ENCODE measurements at places on chromosomes 6 and 20. TPM values are rescaled to one million over a fixed set of nuclear protein-coding genes. Genes with fewer than 3 reads are reported as not detected.

- no peak for DNase-seq
Measured at GRCh38 chr6:166308033-166308768, at the start of gene PRR18. Gene PRR18, minus strand, starts transcription at chr6:166308392. Its CDS starts 250 bp downstream, at chr6:166308142.

DNA sequence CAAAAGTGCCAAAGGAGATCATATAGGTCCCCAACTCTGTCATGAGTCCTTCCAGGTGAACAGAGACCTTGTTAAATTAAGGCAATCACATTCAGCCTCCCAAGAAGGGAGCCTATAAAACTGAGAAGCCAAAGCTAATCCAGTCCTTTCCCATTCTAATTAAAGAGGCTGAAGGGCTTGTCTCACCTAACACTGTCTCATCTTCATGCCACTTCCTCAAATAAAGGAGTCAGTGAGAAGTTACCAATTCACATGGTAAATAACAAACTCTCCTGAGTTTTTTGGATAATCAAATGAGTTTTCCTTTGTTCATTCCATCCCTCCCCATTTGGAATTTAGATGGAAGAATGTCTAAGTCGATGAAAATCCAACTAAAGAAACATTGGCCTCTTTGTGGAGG is 242.8 kb downstream of the UST start:
- no peak for DNase-seq

GRCh38 chr20:3262566-3262965 is 23.6 kb upstream of the SLC4A11 start:
- DNase-seq = no peak

RWDD2A gene
- total RNA-seq = 1.7 TPM

GRCh38 chr6:57305761-57306160 is 11.7 kb upstream of the PRIM2 start:
- DNase-seq = no peak

TMEM217 gene
- 1.9 TPM for total RNA-seq

PDYN gene
- total RNA-seq = not detected

RRP36 gene
- total RNA-seq = 101 TPM

NSFL1C gene
- 99.1 TPM for total RNA-seq

OTOR gene
- not detected for total RNA-seq

DNA sequence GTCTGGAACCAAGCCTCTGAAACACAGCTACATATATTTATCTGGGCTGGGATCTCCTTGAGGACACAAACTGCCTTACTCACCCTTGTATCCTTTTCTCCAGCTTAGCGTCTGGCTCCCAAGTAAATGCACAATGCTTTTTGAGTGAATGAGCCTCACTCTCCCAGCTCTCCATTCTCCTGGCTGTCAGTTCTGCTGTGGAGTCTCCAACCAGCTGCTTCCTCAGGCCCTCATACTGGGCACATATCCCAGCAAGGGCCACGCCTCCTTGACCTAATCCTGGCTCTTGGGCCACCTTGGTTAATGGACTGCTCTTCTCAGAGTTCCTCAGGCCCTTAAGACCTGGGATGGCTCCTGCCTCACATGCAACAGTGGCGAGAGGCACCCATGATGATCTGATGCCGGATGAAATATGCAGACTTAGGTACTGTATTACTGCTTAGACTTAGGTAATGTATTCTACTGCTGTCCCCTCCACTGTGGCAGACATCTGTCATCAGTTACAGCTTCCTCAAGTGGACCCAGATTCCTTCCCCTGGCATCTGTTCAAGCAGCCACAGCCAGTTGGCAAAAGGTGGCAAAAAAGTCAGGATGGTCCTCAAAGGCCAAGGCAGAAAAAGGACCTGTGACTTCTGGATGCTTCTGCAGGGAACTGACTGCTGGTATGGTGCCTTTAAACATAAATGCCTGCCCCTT is 16.5 kb downstream of the SNHG17 start:
- no peak for DNase-seq

DNA sequence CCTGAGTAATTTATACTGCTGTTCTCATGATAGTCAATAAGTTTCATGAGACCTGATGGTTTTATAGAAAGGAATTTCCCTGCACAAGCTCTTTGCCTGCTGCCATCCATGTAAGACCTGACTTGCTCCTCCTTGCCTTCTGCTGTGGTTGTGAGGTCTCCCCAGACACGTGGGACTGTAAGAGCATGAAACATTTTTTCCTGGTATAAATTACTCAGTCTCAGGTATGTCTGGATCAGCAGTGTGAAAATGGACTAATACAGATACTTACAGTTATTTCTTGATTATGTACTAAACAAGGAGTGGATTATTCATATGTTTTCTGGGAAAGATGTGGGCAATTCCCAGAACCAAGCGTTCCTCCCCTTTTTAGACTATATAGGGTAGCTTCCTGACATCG is 1.9 kb upstream of the TRIM38 start:
- DNase-seq = no peak

GRCh38 chr6:6390849-6391602 is 70.6 kb upstream of the F13A1 start:
- DNase-seq = no peak

DNA sequence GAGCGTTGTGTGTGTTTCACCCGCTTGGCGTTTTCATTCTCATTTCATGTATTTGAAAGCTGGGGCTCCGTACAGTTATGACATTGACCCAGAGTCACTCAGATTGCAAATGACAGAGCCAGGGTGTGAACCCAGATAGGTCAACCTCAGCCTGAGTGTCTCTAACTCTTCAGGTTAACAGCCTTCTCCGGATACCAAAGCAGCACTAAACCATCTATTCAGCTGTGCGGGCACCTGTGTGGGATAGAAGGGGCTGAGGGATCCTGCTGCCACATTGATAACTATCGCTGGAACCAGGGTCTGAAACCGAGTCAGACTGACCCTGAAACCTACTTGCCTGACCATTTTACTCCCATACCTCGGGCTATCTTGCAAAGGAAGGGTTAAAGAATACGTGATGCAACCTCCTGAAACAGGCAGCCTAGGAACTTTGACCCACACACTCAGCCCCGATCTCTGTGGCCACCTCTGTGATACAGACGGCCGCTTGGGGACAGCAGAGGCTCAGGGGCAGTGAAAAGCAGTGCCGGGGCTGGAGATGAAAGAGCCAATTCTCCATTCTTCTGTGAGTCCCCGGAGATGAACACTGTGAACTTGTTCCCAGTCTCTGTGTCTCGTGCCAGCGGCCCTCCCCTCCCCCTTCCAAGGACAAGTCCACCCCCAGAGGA is 233.5 kb upstream of the QKI start:
- peak; percentile 23 for DNase-seq

GRCh38 chr6:17703256-17703694 is 3.5 kb downstream of the NUP153 start:
- DNase-seq = peak; percentile 65

STXBP5 gene
- total RNA-seq = 115 TPM

- DNase-seq = no peak
Measured at GRCh38 chr20:34431168-34431567, 68.1 kb downstream of the ITCH start.

TREM1 gene
- total RNA-seq = not detected

DNA sequence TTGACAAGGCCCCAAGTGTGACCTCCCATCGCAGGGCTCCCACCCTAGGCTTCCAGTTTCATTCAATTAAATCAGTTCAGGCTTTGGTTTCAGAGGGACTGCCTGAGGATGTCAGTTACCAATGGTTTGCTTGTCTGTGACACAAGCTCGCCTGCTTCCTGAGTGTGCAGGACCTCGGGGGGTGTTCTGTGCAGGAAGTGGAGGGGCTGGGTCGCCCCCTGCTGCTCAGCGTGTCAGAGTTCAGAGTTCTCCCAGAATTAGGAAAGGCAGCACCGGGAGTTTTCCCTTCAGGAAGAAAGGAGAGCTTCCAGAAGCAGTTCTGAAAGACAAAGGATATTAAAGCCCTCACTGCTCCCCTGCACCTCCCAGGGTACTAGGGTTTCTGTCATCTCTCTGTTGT is 50.8 kb upstream of the TGM3 start:
- no peak for DNase-seq

DNA sequence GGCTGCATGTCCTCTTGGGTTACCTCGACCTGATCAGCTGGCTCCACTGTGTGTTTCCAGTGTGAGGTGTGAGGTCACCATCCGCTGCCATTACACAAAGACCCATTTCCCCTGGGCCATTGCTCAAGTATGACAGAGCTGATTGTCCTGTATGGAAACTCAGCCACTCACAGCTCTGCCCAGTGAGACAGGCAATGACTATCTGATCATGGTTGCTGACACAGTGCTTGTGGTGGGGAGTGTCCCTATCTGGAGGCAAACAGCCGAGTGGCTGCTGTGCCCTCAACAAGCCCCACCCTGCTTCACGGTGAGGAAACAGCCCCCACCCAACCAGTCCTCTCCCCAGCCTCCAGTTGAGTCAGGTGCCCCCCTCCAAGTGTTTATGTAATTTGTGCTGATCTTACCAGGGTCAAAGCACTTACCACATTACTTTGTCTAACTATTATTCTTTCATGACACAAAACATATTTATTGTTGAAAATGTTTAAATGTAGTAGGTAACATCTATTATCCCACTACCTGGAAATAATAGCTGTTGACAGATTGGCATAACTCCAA is 11.7 kb upstream of the MAPK13 start:
- peak; percentile 95 for DNase-seq

DNA sequence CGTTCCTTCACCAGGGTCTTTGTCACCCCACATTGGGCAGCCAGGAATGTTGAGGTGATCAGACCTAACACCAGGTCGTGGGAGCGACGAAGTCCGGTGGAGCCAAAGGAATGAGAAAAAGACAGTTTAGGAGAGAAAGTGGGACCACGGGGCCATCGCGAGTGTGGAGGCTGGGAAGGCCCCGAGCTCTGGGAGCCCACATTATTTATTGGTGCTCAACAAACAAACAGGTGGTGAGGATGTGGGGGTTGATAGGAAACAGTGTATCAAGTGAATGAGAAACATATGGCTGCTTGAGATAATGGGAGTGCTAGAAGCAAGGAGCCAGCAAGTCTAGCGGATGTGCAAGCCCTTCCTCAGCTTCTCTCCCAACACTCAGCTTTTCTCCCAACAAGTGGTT is 287.1 kb upstream of the SGK1 start:
- no peak for DNase-seq

GRCh38 chr6:36834576-36835341 is 4.5 kb downstream of the CPNE5 start:
- DNase-seq = no peak

DNA sequence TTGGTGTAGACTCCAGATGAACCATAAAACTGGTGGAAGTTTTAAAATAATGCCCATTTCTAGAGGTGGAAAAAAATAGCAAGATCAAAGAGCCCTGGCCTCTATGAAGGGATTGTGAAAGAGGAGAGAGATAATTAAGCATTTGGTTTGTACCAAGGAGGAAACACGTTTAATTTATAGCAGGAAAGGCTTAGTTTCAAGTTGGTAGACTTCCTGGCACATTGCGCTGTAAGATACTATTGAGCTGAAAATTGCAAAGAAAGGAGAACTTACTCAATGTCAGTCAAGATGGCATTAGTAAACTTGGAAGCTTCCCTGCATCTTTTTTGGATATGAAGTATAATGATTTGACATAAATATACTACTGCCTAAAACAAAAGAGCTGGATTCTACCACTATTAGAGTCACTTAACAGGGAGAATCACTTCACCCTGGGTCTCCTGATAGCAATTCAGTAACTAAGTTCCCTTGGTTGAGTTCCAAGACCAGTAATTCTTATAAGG is 24.4 kb downstream of the MARCKS start:
- no peak for DNase-seq

GHRH gene
- not detected for total RNA-seq

GRCh38 chr6:41039060-41039998 is at the start of gene UNC5CL:
Gene UNC5CL, minus strand, starts transcription at chr6:41039221. Its CDS starts 4,147 bp downstream, at chr6:41035074.
- peak; percentile 82 for DNase-seq

LY6G6C gene
- not detected for total RNA-seq

DNA sequence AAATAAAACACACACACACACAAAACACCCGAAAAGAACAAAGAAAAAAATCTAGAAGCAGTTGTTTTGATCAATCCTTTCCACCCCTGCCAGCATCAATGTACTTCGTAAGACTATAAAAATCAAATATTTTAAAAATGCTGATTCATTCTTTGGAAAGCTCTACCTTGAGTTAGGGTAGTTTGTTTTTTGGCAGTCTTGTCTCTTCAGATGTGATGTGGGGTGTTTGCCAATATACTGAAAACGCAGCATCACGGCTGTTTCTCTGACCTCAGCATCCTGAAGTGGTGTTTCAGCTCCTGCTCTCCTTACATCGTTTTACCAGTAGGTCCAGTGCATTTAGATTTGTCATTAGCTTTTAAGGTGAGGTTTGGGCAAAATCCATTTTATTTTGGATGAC is 526.0 kb downstream of the UTRN start:
- DNase-seq = no peak

TULP1 gene
- total RNA-seq = 0.09 TPM

TRIM27 gene
- total RNA-seq = 127 TPM

DNA sequence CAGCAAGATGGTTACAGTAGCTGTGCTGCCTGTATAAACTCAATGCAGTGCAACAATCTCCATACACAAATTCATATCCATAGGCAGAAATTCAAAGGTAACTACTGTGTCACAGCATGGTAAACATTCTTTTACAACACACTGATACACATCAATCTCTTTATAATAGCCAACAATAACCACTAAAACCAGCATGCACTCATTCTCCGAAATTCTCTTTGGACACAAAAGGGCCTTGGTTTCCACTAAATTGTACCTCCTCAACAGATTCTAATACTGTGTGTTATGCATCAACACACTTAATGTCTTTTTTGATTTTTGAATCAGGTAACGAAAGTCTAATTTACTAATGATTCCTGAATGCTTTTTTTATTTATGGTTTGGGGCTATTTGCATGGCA is 1323.7 kb downstream of the GRIK2 start:
- no peak for DNase-seq
